ENCODE measurements at places on chromosomes 1 and 21.

DNA sequence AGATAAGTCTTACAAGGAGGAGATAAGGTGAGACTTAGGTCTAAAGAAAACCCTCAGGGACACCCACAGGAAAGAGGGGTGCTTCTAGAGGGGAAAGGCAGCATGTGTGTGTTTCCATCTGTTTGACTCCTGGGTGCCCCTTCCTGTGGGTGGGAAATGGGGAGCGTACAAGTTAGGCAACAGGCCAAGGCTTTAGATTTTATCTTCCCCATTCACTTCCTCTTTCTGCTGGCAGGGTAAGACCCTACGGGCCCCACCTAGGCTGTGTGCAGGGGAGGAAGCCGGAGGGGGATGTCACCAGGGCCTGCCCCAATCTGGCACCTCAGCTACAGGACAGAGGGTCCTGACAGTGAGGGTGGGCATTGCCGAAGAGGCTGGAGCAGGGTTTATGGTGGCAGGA is 2.5 kb upstream of the OLIG1 start:
- no peak for DNase-seq

GRCh38 chr21:41521489-41522027 is 13.6 kb upstream of the TMPRSS2 start:
- no peak for DNase-seq

DNA sequence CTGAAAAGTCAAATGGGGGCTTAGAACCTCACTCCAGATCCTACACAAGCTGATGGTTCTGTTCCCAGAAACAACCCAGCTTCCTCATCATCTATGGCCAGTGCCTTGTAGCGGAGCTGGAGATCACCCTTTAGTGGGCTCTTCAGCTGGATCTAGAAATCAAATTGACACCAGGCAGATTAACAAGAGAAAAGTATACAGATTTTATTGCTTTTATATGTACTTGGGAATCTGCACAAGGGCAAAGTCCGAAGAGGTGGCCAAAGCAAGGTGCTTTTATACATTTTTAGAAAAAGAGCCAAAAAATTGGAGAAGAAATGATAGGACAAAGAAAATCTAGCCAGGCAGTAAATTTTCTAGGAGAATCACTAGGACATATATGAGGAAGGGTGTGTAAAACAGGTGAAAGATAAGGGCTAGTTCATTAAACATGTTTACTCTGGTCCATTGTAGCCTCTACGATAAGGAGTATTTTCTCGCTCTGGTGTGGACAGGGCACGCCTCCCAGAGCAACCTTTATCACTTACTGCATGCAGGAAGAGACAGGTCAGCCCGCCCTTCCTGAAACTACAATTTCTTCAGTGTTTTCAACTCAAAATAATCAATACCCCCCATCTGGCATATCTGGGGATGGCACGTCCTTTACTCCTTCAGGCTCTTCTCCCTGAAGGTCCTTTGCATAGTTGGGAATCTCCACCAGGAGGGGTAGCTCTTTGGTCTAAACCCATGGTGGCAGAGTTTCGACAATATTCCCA is 14.0 kb upstream of the LGALS8 start:
- no peak for DNase-seq

- DNase-seq, result no peak
Measured at GRCh38 chr1:213702703-213703102, 285.1 kb upstream of the PROX1 start.

GRCh38 chr1:84291882-84292655 is 9.4 kb upstream of the SAMD13 start:
- no peak for DNase-seq

DNA sequence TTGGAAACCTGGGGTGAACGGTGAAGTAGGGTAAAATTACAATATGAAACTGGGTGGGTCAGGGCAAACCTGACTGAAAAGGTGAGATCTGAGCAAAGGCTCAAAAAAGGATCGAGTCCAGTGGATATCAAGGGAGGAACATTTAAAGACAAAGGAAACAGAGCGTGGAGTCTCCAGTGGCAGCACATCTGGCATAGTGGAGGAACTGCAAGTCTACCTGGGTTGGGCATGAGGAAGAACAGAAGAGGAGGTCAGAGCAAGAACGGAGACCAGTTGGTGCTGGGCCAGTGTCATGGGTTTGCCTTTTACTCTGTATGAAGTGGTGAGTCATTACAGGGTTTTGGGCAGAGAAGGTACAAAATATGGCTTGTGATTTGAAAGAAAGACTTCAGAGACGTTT is 163.7 kb downstream of the NTPCR start:
- peak; percentile 17 for DNase-seq

DNA sequence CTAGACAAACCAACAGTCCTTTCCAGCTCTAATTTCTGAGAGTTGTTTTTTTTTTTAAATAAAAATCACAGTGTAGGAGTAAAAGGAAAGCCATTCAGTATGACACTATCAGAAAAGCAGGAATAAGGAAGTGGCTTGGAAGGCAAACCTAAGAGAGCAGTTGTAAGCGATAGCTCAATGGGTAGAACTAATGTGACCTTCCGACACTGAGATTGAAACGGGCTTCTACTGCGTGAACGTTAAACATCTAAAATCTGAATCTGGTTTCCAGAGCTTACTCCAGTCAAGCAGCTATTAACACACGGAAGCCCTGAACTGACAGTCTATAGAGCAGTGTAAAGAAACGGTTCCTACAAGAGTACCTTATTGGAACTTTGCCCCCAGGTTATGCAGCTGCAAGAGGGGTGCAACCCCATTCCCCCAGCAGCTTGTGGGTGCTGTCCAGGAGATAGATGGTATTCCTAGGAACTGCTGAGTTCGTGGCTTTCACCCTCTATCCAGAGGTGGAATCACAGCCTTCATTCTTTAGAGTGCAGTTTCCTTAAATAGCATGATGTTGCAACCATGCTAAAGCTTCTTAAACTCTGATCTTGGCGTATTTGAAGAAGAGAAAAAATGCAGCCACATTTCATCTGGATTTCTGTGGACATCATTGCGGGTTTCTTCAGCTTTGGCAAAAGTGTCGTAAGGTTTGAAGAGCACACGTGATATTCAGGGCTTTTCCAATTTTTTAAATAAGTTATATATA is 3.3 kb upstream of the IRF2BP2 start:
- no peak for DNase-seq

GRCh38 chr1:40645118-40645680 is 20.3 kb downstream of the RIMS3 start:
- no peak for DNase-seq

- DNase-seq, result no peak
Measured at GRCh38 chr1:244273262-244273844, 178.4 kb downstream of the ADSS2 start.

- DNase-seq, result no peak
Measured at GRCh38 chr1:226761322-226761721, 22.2 kb upstream of the ITPKB start.

- no peak for DNase-seq
Measured at GRCh38 chr21:28025111-28025510, 967.6 kb downstream of the LTN1 start.

DNA sequence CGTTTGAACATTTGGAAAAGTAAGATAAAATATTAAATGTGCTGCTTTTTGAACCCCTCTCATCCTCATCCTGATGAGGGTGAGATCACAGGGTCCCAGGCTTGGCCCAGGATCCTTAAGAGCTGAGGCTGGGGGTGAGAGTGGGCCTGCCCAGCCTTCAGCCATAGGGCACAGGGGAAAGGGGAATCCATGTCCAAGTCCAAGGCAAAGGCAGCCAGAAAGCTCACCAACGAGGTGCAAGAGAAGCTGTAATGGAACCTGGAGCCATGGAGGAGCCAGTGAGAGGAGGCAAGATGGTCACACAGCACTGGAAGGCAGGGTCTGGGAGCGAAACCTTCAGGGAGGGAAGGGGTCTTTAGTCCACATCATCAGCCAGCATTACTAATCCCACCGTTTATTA is 191.9 kb downstream of the RRAGC start:
- no peak for DNase-seq

DNA sequence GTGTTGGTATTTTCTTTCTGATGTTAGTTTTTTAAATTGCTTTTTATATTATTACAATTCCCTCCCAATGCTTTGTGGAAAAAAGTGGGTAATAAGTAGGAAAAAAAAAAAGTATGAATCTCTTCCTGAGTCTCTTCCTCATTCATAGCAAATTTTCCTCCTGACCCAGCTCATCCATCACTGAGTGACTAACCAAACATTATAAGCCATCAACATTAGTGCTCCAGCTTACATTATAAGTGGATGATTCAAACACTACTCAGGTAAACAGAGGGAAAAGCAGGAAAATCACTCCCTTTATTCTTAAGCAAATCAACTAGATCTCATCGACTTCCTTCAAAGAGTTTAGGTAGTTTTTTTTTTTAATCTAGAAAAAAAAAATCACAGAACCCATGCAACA is 15.4 kb upstream of the SAMD13 start:
- DNase-seq, result no peak
